ENCODE measurements at places on chromosomes 7 and 10.

DNA sequence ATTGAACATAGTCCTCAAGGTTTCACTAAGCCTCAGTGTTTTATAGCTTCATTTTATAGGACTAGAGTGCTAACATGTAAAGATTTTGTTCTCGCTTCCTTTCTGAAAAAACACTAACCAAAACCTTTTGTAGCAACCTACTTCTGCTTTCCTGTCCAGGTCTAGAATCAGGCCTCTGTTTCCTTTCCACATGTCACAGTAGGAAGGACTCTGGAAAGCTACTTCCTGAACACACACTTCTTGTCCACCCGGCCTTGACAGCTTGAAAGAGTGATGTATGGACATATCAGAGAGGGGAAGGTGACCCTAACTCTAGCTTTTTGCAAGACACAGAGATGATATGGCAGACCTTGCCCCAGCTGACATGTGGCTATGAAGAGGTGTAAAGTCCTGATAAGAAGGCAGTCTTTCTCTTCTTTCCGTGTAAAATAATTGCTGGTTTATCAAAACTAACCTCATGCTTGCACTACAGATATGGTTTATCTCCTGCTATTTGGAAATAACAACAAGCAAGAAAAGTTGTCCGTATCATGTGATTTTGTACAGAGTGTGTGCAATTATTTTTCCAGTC lies 175.4 kb downstream of the SKAP2 start:
- DNase-seq = no peak

GRCh38 chr10:71912431-71912830 lies 51.8 kb upstream of the CHST3 start:
- DNase-seq = no peak

- DNase-seq = no peak
Measured at GRCh38 chr10:77601488-77601887, 36.1 kb downstream of the KCNMA1 start.

DNA sequence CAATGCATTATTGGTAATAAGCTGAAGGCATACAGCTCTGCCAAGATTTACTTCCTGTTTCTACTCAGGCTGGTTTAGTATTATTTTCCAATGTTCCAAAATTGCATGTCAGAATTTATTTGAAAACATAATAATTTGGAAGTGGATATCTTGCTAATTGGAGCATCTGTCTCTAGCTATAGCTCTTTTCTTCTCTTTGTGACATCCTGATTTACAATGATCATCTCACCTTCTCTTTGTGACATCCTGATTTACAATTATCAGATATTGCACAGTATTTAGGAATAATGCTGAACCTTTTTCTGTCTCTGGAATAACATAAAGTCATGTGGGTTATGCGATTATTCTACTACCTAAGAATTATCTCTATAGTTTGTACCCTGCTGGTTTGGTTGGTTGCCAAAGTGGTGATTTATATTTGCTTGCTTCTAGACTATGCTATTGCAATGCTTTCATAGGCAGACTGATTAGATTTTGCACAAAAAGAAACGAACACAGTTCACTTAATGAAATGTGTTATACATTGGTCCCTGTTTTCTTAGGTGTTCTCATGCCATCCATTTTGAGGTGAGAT lies 44.3 kb upstream of the CABCOCO1 start:
- DNase-seq = no peak

- no peak for DNase-seq
Measured at GRCh38 chr10:13792006-13792405, 205.2 kb downstream of the PRPF18 start.

Measured in stimulated activated CD4-positive, alpha-beta T cell treated with anti-CD3 and anti-CD28 coated beads, Interleukin-12 subunit alpha, Interleukin-12 subunit beta, amount 100 ng/mL, for 48 hours (primary cell).